ELR (cell line): ENCODE measurements at places on chromosomes 16 and 17.

GRCh38 chr17:33709881-33710280, 416.8 kb upstream of the ASIC2 start:
- no peak for DNase-seq

DNA sequence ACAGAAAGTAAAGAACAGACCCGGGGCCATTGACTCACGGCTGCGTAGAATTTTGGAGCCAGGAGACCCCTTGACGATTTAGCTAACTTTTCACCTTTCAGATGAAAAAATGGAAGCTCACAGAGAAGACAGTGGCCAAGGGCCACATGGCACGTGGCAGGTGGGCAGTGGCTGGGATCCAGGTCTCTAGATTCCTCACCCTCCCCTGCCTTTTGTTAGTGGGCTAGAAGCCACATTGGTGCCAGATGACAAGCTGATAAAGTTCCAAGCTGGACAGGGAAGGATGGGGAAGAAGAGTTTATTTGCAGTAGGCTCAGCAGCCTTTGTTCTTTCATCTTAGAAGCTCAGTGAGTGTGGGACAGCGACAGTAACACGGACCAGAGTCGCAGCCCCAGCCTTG, 105.8 kb downstream of the SPACA3 start:
- no peak for DNase-seq

DNA sequence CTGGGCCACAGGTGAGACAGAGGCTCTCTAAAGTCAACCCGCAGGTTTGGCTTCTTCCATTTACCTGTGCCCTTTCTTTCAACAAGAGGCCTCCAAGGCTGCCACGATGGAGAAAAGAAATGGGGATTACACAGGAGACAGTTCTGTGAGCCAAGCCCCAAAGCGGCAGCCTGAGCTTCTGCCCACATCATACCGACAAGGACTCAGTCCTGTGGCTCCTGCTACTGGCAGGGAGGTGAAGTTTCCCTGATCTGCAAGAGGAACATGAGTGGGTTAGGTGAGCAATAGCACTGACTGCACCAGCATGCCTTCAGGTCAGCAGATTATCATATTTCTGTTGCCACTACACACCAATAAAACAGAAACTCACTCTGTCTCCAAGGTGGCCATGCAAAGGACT, 800.0 kb downstream of the KCNJ18 start:
- DNase-seq = no peak

GRCh38 chr16:31179219-31179746, 656 bp upstream of the FUS start:
- DNase-seq = no peak

DNA sequence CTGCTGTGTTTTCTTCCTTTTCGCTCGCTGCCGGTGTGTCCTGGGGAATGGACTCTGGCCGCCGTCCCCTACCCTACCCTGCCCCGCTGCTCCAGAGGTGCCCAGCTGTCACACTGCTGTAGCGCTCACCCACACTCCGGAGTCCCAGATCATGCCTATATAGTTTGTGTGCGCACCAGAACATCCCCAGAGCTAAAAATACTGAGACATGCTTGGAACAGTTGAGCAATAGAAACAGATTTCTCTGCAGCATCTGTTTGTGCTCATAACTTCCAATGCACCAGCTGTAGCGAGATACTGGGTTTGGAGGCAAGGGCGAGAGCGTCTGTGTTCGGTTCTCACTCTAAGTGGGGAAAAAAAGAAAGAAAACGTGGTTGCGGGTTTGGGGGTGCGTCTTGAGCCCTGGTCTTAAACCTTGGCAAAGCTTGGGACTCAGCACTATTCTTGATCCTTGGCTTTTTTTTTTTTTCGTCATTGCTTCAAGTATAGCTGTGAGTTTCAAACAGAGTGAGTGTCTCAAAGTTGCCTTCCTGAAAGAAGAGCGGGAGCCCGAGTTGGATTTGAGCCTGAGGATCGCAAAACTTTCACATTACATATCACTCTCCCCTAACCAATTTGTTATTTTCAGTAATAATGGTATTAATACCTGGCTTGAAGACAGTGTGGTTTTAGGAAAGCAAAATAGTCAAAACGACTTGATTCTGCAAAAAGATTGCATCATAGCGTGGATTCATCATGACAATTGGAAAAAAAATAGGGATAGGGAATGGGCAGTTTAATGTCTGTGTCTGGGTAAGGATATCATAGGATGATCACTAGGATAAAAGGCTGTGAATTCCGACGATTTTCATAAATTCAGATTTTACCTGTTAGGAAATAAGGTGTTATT, 621 bp downstream of the KCNJ2 start:
- DNase-seq = peak; percentile 51

- DNase-seq = no peak
Observed at GRCh38 chr16:57818377-57819064, 16.2 kb upstream of the KIFC3 start.

DNA sequence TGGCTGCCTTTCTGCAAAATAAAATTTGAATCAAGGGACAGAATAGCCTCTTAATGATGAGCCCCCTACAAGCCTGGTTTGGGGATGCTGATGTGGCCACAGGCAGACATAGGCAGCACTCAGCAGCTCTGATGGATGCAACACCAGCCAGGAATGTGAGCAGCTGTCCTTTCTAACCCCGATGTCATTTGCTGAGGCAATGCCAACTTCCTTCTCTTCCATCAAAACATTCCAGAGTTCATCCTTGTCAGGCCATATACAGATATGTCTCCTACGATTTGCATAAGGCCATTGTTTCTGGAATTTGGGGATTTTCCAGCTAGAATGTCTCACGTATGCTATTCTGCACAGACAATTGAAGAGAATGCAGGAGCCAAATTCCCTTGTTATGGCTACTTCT, 52.1 kb upstream of the MYOCD start:
- DNase-seq = peak; percentile 82

GRCh38 chr17:1716912-1717695, 6.9 kb upstream of the TLCD2 start:
- peak; percentile 100 for DNase-seq

- peak; percentile 85 for DNase-seq
Observed at GRCh38 chr16:19113577-19114358, at the start of gene ITPRIPL2. ITPRIPL2 (plus strand) TSS chr16:19113964; CDS start chr16:19114462, 498 bp downstream.

DNA sequence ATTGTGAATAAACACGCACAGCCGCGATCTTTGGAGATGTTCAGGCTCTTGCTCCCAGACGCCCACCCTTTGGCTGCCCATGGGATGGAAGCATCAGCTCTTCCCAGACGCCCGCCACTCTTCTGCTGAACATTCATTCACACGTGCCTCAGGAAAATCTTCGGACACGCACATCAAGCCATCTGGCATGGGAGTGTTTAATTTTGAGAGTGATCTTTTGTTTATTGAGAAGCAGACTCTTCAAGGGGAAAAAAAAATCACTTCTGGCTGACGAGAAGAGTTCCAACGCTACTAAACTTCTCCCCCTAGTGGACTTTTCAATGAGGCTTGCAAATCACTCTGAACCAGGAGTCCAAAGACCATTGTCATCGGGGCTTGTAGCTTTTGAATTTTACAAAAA, 62.0 kb upstream of the NUDT7 start:
- DNase-seq = peak; percentile 22

GRCh38 chr16:89721546-89722391, 432 bp downstream of the ZNF276 start:
- peak; percentile 73 for DNase-seq

- DNase-seq = no peak
Observed at GRCh38 chr16:20812510-20812909, 6.2 kb downstream of the REXO5 start.

DNA sequence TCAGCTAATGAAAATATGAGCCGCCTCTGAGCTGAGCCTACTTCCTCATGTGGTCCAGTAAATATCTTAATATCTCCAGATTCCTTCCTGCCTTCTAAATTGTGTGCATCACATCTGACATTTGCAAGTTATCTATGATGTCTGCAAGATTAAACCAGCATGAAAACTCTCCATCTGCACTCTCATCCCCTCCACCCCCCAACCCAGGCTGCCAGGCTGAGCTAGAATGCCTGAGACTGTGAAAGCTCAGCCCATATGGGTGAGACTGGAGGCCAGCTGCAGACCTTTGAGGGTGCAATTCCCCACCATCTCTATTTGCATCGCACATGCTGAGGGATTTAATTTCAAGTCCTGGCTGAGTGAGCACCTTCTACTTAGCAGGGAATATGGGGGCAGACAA, 82.8 kb downstream of the ASIC2 start:
- no peak for DNase-seq

DNA sequence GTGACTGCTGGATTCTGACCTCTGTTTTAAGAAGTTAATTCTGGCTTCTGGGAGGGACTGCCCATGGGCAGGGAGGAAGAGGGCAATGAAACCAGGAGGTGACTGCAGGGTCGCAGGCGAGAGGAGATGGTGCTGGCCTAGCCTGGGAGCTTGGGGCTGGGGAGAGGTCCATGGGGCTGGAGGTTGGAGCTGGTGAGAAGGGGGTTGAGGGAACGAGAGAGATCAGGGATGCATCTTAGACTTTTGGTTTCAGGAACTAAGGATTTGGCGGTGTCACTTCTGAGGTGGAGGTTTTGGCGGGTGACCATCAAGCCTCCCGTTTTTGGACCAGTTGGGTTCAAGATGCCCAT, 64.6 kb downstream of the NKD1 start:
- DNase-seq = no peak

DNA sequence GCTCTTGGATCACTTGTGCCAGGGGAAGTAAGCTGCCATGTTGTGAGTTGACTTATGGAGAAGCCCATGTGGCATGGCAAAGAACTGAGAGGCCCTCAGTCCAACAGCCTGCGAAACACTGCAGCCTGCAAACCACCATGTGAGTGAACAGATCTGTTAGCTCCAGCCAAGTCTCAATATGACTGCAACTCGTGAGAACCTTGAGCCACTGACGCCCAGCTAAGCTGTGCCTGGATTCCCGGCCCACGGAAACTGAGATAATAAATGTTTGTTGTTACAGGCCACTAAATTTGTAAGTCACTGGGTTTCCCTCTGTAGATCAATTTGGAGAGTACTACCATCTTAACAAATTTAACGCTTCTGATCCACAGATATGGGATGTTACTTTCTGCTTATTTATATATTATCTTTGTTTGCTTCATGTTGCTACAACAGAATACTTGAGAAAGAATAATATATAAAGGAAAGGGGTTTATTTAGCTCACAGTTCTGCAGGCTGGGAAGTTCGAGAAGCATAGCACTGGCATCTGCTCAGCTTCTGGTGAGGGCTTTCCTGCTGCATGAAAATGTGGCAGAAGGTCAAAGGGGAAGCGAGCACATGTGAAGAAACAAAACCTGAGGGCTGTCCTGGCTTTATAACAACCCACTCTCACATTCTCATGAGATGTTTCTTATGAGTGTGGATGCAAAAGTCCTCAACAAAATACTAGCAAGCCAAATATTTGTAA, 29.4 kb upstream of the ATP2A3 start:
- no peak for DNase-seq

DNA sequence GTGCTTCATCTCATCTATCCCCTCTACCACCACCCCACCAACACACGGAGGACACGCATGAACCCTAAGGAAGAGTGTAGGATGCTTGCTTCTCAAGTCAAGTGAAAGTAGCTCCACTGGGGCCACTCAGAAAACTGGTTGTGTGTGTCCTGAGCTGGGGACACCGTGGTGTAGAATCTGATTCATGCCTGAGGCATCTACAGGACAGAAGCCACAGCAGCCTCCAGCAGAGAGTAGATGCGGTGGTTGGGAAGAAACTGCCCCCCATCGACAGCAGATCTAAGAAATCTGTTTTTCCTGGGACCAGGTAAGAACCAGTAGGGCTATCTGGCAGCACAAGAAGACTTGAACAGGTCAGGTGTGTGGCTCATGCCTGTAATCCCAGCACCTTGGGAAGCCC, 51.9 kb upstream of the HLF start:
- no peak for DNase-seq

DNA sequence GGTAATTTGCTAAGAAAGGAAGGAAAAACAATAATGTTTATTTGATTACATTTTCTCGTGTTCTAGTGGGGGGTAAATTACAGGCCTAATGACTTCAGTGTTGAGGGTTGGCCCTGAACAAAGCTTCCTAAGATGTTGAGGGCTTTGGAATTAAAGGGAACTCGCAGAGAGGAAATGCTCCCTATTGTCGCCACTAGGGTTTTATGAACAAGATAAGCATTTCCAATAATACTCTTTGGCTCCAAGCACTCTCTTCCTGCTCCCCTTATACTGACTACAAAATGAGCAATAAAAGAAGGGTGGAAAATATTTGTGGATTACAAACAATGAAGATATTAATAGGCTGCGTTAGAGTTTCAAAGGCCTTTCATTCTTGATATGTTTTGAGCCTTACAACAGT, 363.6 kb downstream of the HS3ST3B1 start:
- DNase-seq = no peak

- DNase-seq = no peak
Observed at GRCh38 chr17:28372945-28373274, 1.4 kb downstream of the SARM1 start.

DNA sequence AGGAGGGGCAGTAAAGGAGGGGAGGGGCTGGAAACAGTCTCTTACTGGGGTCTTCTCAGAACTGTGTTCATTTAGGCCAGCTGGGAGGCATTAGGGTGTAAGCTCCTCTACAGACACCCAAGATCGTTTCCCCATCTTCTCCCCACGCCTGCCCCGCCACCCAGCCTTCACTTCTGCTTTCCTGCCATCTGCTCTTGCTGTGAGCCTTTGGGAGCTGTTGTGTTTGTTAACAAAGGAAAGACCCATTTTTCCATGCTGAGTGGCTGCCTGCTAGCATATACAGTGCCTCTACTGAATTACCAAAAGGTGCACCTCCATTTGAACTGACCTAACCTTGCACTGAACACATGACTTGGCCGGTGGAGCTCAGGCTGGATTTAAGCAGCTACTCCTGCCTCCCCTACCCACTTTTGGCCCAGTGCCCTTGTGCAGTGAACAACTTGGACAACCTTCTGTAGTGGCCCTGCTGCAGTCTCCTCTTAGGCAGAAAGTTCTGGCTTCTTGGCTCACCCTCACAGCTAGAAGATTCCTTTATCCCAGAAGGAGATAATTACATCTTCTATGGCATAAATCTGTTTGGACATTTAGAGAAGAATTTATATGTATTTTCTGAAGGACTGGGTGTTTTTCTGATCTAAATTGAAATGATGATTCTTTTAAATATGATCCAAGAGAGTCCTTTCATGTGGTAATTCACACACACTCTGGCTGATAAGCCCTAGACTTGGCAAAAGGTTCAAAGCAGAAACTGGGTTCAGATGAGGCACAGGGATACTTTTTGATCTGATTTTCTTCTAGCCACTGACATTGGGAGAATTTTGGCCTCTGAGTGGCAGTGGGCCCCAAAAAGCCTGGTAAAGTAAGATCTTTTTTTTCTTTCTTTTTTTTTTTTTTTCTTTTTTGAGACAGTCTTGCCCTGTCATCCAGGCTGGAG, 81.9 kb upstream of the HNF1B start:
- DNase-seq = no peak

GRCh38 chr17:34368196-34368945, 5.3 kb upstream of the CCL1 start:
- DNase-seq = no peak
